ENCODE measurements at places on chromosomes 1 and 21. TPM values are rescaled to one million over a fixed set of nuclear protein-coding genes. Genes with fewer than 3 reads are reported as not detected.
A peak's percentile ranks its signal among the peaks of the same experiment; 100 is the strongest.

DNA sequence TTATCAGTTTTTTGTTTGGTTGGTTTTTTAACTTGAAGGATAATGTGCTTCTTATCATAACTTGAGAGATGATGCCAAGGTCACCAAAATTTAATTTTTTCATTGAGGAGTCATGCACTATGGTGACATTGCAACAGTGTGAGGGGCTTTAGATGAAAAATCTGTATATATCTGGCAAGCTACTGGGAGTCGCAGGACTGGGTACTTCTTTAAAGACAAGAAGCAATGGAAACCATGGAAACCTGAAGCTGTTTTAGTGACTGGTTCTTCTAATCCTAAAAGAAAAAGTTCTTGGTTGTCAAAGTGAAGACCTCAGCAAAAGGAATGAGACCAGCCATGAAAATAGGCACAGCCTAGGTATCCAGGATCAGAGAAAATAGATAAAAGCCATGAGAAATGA, 31.1 kb downstream of the ZC3H11B start:
- DNase-seq = no peak

DNA sequence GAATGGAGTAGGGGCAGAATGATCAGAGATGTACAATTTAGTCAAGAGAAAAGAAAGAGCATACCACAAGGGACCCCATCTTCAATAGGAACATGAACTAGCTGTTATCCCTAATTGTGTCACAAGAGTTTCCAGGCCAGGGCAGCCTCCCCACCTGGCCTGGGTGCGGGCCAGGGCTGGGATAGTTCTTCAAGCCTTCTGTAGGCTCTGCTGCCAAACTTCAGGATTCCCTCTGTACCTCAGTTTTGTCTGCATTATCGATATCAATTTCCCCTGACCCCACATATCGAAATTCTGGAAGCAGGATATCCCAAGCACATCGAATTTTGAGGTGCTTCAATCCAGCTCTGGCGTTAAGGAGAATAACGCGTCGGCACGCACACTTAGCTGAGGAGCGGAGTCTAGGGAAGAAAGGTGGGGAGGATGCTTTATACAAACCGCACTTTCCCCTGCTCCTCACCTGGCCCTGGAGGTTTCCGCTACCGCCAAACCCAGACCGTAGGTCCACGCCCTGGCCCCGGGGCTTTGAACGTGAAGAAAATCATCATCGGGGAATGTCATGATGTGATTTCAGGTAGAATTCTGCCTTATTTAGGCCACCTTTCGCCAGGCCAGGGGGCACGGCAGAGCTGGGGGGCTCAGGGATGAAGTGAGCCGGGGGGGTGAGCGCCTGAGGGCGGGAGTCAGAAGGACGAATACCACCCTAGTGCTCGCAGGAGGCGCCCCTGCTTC, 7.4 kb downstream of the HLX start:
- DNase-seq = no peak

GRCh38 chr1:35714921-35715567, 3.6 kb downstream of the C1orf216 start:
- no peak for DNase-seq

- DNase-seq = no peak
Measured at GRCh38 chr1:220775240-220775853, 11.4 kb upstream of the MTARC1 start.

- DNase-seq = peak; percentile 81
Measured at GRCh38 chr1:25875154-25875855, at the start of gene PAQR7. PAQR7 (minus strand) TSS chr1:25875708; CDS start chr1:25863839, 11,869 bp downstream.

DNA sequence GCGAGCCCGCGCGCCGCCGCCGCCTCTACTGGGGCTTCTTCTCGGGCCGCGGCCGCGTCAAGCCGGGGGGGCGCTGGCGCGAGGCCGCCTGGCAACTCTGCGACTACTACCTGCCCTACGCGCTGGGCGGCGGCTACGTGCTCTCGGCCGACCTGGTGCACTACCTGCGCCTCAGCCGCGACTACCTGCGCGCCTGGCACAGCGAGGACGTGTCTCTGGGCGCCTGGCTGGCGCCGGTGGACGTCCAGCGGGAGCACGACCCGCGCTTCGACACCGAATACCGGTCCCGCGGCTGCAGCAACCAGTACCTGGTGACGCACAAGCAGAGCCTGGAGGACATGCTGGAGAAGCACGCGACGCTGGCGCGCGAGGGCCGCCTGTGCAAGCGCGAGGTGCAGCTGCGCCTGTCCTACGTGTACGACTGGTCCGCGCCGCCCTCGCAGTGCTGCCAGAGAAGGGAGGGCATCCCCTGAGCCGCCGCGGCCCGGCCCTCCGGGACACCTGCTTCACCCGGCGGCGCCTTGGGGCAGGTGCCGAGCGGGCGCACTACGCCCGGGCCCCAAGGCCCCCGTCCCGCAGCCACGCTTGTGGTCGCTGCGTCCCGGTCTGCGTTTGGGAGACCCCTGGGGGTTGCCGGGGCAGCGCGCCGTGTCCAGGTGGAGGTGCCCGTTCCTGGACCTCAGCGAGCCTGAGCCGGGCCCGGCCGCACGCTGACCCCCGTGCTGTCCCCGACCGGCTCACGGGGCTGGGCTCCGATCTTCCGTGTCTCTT, 944 bp downstream of the B3GALT6 start:
- no peak for DNase-seq

- DNase-seq = no peak
Measured at GRCh38 chr1:24926563-24927249, 3.4 kb downstream of the RUNX3 start.

DNA sequence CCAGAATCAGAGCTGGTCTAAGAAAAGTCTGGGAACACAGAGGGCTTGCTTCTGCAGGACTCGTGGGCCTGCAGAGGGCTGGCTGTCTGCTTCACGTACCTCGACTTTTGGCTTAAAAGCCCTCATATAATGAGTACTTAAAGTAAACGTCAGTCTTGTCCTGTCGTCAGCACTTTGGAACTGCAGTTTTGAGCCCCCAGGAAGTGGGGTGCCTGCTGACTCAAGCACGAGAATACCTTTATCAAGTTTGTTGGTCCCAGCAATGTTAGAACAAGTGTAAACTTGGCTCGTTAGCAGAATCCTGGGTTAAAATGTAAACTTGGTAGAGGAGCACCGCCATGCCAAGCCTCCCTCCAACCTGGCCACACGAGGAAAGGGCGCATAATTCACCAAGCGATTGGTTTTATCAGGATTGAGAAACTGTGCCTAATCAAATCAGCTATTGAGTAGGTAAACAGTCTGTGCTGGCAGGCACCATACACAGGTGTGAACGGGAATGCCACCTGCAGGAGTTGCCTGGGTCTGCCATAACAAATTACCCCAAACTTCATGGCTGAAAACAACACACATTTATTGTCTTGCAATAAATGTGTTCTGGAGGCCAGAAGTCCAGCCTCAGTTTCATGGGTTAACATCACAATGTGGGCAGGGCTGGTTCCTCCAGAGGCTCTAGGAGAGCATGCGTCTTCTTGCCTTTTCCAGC, 45.0 kb upstream of the FHAD1 start:
- no peak for DNase-seq

DNA sequence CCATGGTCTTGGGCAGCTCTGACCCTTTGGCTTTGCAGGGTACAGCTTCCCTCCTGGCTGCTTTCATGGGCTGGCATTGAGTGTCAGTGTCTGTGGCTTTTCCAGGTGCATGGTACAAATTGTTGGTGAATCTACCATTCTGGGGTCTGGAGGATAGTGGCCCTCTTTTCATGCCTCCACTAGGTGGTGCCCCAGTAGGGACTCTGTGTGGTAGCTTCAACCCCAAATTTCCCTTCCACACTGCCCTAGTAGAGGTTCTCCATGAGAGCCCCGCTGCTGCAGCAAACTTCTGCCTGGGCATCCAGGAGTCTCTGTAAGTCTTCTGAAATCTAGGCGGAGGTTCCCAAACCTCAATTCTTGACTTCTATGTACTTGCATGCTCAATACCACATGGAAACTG, 494.5 kb upstream of the LRRC7 start:
- no peak for DNase-seq

GRCh38 chr21:15445327-15445726, 284.5 kb upstream of the USP25 start:
- no peak for DNase-seq

GRCh38 chr1:156247460-156248322, at the start of gene PAQR6:
PAQR6 (minus strand) TSS chr1:156248056; CDS start chr1:156246731, 1,325 bp downstream.
- DNase-seq = peak; percentile 53

DNA sequence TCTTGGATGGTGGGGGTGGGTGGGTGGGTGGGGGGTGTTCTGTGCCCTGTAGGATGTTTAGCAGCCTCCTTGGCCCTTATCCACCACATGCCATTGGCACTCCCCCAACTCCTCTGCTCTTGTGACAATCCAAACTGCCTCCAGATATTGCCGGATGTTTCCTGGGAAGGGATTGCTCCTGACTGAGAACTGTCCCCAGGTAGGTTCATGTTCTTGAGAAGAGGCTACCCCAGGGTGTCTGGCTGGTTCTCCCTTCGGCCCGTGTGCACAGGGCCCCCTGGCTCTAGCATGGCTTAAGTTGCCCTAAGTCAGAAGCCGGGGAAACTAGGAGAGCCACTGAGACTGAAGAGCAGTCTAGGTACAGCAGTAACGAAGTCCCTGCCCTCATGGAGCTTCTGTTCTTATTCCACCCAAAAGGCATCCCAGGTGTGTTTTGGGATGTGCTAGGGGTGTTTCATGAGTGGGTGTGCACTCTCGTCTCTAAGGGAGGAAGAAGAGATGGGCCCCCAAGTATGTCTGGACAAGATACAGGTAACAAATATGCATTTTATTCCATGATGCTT, 19.8 kb upstream of the THRAP3 start:
- no peak for DNase-seq

- DNase-seq = no peak
Measured at GRCh38 chr1:101532377-101532776, 295.6 kb downstream of the S1PR1 start.

GRCh38 chr1:174051956-174052355, 29.8 kb upstream of the RC3H1 start:
- no peak for DNase-seq

- DNase-seq = no peak
Measured at GRCh38 chr1:238336531-238336930, 445.8 kb upstream of the ZP4 start.

DNA sequence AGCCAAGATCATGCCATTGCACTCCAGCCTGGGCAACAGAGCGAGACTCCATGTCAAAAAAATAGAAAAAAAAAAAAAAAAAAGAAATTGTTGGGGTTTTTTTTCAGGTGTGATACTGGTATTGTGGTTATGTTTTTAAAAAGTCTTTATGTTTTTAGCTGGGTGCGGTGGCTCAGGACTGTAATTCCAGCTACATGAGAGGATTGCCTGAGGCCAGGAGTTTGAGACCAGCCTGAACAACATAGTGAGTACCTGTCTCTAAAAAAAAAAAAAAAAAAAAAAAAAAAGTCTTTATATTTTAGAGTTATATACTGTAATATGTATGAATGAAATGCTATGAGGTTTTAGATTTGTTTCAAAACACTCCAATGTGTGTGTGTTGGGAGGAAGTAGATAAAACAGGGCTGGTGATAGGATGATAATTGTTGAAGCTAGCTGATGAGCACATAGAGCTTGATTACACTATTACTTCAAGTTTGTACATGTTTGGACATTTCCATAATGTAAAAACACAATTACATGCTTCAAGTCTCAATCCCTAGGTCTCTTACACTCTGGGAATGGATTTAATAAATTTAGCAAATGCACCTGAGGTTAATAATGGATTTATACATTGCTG, 30.2 kb upstream of the ATP5PO start:
- no peak for DNase-seq

DNA sequence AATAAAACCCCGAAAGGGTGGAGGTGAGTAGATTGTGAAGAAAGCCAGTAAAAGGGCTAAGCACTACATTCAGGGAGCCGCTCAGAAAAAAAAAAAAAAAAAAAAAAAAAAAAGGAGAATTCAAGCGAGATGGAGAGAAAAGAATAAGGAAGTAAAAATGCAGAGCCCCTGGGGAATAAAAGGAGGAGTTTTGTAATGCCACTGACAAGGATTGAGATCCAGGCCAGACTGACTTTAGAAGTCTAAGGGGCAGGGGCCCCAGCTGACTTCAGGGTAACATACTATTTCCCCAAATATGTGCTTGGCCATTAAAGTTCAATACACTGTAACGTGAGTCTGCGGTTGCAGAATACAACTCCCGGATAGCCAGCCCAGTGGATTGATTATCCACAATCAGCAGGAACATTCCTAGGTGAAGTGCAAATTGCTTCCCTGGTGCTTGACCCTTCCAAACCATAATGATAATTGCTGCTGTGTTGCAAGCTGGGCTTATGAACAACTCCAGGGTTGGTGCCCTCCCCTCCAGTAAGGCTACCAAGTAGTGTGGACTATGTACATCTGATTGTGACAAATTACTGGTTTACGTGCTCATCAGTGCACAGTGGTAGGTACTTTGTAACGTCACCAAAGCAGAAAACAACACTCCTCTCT, 30.7 kb upstream of the RRP15 start:
- DNase-seq = no peak

GRCh38 chr1:103788377-103788776, 38.7 kb downstream of the AMY1C start:
- DNase-seq = no peak

- DNase-seq = no peak
Measured at GRCh38 chr1:97634758-97635157, 286.1 kb downstream of the DPYD start.

DNA sequence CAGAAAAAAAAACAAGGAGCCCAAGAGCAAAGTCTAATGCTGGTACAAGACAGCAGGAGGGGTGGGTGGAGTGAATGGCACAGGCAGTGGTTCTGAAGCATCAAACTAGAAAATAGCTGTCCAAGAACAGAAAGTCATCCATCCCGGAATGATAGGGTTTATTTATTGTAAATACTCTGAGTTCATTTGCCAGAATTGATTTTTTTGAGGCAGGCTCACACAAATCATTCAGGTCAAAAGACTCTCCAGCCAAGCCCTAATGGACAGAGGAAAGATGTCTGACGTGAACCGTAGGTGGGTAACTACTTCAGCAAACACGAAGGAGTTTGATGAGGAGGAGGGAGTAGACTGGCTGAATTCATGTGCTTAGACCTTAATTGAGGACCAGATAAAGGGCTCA, 13.8 kb upstream of the DISP1 start:
- no peak for DNase-seq

Gene TCHHL1
- total RNA-seq = not detected

Gene FMOD
- total RNA-seq = 1.6 TPM

Gene DPYD
- total RNA-seq = 12.4 TPM

Gene VWA5B1
- 2.2 TPM for total RNA-seq

Gene TMEM54
- 1.8 TPM for total RNA-seq

Gene VPS72
- total RNA-seq = 47.5 TPM

Gene TBX19
- total RNA-seq = 1.00 TPM

Gene CDKN2C
- 6.2 TPM for total RNA-seq

All from cerebellum (tissue), 4 donors.